ENCODE measurements at places on chromosomes 4 and X.
A peak's percentile ranks its signal among the peaks of the same experiment; 100 is the strongest.

- DNase-seq, result no peak
These were observed 5.4 kb upstream of the SHROOM3 start for GRCh38 chr4:76429636-76430035.

- DNase-seq, result no peak
These were observed 1.2 kb upstream of the CD40LG start for GRCh38 chrX:136646602-136647239.

- no peak for DNase-seq
These were observed 5.4 kb upstream of the NAA11 start for GRCh38 chr4:79331126-79331876.

DNA sequence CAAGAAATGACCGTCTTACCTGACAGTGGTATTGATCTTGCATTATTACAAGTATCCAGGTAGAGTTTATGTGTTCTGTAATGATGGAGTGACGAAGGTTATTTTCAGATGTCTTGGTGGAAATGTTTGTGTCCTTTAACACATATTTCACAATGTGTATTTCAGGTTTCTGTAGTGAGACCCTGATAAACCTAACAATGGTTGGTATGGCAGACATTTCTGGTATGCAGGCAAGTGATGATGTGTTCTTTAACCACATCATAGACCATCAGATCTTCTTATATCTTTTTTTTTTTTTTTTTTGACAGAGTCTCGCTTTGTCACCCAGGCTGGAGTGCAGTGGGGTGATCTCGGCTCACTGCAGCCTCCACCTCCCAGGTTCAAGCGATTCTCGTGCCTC, 14.6 kb upstream of the ATXN3L start:
- no peak for DNase-seq

DNA sequence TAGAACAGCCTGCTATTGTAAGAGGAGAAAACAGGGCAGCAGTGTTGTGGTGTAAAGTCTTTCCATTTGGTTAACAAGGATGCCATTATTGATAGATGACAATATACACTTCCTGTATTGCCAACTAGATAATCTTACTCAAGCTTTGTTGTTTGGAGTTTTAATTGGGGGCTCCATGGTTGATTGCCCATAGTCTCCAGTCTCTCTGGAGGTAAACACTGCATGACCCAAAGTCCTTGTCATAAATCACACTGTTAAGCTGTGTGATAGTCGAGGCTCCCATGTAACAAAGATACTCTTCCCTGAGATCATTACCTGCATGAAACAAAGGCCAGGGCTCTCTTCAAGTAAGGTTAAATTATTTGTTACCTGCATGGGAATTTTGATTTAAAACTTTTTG, 394.6 kb downstream of the C4orf33 start:
- no peak for DNase-seq

DNA sequence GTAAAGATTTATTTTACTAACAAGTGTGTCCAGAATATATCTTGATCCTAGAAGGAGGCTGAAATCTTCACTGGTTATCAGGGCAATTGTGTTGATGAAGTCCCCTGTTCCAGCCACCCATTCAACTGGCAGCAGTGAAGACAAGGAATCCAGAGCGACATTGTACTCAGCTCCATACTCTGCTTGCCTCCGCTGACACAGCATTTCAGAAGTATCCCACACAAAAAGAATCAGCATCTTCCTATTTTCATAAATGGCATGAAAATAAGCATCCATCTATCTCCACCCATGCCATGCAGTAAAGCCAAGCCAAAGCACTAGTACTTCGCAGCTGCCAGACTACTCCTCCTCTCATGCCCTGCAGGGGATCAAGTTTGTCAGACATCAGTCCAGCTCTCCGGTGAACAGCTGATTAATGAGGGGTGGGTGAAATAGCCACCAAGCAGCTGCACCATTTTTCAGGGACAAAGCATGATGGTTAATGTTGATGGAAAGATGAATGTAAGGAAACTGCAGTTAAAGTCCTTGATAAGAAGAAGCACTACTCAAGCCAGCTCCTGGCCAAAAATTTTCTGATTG, 54.0 kb downstream of the COL25A1 start:
- no peak for DNase-seq

DNA sequence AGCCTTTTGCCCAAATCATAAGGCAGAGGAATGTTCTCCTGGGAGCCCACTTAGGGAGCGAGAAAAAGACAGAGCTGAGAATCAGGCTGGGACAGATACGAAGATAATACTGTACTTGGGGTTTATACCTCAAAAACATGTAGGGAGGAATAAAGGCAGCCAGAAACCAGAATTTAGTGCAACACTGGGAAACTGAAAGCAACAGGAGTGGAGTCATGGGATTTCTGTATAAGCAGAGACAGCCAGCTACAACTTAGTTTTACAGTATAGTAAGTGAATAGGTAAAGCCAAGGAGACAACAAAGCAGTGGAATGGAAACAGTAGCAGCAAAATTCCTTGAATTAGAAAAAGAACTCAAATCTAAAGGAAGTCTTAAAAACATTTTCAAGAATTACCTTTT, 413.2 kb downstream of the FAT4 start:
- no peak for DNase-seq

- DNase-seq, result no peak
These were observed 97.1 kb downstream of the MGST2 start for GRCh38 chr4:139762720-139763119.

- no peak for DNase-seq
These were observed 53.9 kb downstream of the FGFBP1 start for GRCh38 chr4:15884666-15885065.

- DNase-seq, result no peak
These were observed 20.9 kb upstream of the PLAC1 start for GRCh38 chrX:134679221-134679620.

DNA sequence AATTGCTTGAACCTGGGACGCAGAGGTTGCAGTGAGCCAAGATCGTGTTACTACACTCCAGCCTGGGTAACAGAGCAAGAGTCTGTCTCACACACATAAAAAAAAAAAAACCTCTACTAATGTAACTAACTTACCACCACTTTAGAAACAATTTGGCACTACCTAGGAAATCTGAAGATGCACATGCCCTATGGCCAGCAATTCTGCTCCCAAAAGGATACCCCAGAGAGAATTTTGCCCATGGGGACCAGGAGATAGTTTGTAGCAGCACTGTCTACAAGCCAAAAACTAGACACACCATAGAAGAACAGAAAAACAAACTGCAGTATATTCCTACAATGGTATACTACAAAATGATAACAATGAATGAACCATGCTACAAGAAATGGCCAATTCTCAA, 37.5 kb downstream of the USP46 start:
- DNase-seq, result no peak

- no peak for DNase-seq
These were observed 82.4 kb downstream of the HTRA3 start for GRCh38 chr4:8351931-8352367.

DNA sequence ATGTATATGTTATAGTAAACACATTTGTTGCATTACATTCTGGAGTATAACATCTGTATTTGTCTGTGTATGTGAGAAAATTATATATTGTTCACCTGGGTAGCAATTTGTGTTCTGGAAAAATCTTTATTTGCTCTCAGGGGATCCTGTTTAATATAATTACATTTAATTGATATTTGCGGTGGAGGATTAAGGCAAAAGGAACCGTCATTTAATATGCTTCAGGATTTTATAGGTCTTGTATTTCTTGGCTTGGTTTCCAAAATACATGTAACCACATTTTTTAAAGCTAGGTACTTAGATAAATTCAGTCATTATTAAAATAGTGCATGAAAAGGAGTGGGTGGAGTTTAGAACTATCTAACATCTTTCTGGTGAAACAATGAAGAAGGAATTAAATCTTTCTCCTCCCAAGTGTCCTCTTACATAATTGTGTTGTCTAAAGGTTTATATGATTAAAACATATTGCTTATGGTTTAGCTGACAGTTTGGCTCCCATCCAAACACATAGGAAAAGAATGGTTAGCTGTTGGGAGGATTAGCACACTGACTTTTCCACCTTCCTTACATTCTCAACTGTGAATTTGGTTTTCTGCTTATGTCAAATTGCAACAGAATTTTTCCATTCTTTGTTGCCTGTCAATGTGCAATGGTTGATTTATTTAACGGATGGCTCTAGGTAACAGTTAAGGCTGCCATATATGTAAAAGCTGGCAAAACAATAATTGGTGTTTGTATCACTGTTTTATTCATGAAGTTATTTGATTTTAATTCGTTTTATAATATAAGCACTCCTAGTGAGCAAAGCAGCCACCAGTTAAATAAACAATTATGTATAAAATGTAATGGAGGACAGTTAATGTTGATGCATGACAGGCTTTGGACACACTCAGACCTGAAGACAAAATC, 250.8 kb upstream of the SFRP2 start:
- DNase-seq, result no peak

GRCh38 chrX:30304866-30305265, 4.3 kb downstream of the NR0B1 start:
- no peak for DNase-seq

GRCh38 chr4:110533940-110534339, 58.0 kb downstream of the ENPEP start:
- DNase-seq, result peak; percentile 50

GRCh38 chrX:10484683-10485247, 135.6 kb downstream of the MID1 start:
- DNase-seq, result no peak

DNA sequence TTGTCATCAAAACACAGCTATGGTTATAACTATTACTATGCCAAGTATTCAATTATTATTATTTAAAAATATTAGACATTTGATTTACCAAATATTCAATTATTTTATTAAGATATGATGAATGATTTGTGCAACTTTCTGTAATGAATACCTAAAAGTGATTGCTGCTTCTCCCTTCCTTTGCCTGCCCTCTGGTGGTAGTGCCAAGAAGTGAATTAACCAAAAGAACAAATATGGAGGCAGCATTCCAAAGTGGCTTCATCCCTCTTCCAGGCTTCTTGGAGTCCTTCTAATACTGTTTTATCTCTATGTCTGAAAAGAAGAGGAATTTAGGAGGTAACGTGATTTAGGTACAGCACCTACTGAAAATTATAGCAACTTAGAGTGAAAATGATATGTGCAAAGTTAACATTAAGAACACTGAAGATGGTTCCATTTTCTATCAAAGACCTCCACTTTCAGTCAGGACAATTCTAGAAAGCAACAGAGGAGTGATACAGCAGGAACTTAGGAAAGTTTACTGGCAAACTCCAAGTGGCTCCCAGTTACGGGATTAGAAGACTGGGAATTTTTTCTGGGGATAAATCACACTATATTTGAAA, 43.0 kb downstream of the ENPEP start:
- no peak for DNase-seq

DNA sequence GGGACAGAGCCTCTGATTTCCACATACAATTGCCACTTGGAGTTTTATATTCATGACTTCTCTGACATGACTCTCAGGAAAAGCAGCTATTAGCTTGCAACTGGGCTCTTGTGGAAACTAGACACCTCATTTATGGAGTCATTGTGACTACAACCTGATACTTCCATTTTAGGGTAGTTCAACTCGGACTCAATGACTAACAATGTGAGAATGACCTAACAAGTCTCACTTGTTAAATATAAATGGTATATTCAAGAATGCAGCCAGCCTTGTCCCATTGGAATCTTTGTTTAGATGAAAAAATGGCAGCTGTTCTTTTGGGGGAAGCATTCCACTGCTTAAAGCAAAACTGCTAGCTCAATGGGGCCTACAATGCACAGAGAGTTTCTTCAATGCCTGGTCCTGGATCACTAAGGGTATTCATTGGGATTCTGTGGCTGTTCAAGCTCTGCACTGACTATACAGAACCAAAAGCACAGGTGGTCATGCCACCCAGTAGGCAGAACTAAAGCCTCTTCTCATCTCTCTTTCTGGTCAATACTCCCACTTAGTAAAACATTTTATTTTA, 36.5 kb upstream of the GLRA3 start:
- no peak for DNase-seq

- DNase-seq, result no peak
These were observed 23.3 kb downstream of the F8A3 start for GRCh38 chrX:155434906-155435743.

DNA sequence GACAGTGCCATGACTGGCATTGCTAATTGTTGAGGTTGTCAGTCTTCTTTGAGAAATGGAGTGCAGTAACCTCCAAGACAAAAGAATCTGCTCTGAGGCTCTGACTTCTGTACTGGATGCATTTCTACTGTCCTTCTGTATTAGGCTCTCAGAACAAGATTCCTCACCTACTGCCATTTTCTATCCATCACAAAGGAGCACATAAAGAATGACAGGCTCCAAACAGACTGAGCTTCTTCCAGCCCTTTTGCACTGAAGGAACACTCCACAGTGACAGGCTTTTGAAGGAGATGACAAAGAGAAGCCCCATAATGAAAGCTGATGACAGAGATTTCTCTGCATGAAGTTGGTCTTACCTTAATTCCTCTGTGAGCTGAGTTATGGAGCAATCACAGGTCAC, 162.2 kb downstream of the PCDH19 start:
- DNase-seq, result no peak

- peak; percentile 20 for DNase-seq
These were observed 15.7 kb downstream of the FHL1 start for GRCh38 chrX:136162827-136163570.

- no peak for DNase-seq
These were observed 1.6 kb upstream of the HTR2C start for GRCh38 chrX:114582264-114582632.

DNA sequence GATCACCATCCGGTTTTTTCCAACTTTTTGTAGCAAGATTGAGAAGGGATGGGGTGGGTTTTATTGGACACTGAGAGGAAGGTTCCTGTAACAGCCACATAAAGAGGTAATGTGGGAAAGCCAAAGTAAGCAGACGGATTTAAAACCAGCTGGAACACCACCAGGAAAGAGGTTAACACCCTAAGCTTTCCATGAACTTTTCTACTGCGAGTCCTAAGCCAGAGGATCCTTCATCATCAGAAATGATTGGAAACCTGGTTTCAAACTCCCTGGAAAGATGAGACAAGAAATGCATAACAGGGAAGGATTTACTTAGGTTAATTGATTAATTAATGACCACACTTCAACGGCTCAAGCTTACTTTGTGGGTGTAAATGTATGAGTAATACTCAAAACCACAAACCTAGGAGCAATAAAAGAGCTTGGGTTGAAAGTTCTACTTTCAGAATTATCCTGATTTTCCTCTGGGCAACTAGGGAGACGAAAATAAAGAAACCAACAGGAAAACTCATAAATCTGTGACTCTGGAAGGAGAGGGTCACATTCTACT, 91.5 kb downstream of the COX18 start:
- DNase-seq, result no peak

DNA sequence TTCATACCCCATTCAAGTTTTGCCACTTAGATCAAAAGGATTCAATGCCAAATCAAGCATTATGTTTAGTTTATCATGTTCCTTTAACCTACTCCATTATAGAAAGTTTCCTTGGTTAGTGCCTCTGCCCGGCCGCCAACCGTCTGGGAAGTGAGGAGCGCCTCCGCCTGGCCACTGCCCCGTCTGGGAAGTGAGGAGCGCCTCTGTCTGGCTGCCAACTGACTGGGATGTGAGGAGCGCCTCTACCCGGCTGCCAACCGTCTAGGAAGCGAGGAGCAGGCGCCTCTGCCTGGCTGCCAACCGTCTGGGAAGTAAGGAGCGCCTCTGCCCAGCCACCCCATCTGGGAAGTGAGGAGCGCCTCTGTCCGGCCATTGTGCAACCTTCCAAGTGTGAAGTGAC, 36.3 kb upstream of the PDGFRA start:
- DNase-seq, result no peak

Measured in Panc1 (cell line).